Inflammatory macrophage treated with lipopolysaccharide for 1 hour (primary cell): ENCODE measurements at places on chromosomes 7 and 10.
A peak's percentile ranks its signal among the peaks of the same experiment; 100 is the strongest.

DNA sequence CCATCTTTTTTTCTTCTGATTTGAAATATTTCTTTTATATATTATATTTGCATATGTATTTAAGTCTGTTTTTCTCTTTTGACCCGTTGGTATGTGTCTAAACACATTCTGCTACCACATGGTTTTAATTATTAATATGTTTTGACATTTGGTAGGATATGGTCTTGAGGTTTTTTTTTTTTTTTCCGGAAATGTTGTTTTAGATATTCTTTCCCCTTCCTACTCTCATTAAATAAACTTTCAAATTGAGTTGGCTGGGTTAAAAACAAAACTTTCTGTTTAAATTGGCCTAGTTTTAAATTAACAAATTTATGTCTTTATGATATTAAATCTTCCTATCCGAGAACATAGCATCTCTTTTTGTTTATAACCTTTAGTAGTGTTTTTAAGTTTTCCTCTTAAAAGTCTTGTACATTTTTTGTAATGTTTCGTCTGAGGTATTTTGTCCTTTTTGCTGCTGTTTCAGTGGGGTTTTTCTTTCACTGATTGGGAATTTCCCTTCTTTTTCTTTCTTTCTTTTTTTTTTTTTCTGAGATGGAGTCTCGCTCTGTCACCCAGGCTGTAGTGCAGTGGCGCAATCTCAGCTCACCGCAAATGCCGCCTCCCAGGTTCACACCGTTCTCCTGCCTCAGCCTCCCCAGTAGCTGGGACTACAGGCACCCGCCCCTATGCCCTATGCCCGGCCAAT is 25.4 kb downstream of the STAM start:
- no peak for DNase-seq

DNA sequence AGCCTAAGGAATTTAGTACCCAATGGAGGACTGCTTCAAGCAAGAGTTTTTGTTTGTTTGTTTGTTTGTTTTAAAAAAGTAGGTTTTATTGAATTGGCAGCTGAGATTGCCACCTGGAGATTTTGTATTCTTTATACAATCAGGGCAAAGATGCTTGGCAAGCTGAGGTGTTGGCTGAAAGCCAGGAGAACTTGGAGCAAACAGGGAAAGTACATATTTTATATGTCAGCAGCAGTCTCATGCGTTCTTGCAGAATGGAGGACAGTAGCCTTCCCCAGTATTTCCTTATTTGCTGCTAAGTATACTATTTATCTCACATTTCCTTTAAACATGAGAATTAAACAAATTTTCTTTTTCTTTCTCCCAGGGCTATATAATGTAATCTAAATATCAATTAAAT is 22.6 kb upstream of the ICA1 start:
- DNase-seq, result no peak

- no peak for DNase-seq
These were observed 150.4 kb downstream of the ACTR3B start for GRCh38 chr7:152909683-152910544.

- no peak for DNase-seq
These were observed 549.1 kb downstream of the XPNPEP1 start for GRCh38 chr10:109374215-109374614.

DNA sequence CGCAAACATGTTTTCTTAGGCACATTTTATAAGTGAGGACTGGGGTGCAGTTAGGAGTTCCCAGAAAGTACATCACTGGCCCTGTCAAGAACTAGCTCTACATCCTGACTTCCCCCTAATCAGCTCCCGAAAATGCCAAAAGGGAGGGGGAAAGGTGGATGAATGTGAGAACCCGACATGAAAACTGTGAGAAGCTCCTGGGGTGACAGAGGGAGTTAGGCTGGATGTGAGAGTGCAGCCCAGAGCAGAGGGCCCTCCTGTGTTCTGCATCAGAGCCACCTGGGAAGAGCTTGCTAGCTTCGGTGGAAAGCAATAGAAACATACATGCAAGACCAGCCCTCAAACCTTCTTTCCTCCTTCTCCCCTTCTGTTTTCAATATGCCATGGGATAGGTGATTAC is 30.5 kb upstream of the SEM1 start:
- no peak for DNase-seq

DNA sequence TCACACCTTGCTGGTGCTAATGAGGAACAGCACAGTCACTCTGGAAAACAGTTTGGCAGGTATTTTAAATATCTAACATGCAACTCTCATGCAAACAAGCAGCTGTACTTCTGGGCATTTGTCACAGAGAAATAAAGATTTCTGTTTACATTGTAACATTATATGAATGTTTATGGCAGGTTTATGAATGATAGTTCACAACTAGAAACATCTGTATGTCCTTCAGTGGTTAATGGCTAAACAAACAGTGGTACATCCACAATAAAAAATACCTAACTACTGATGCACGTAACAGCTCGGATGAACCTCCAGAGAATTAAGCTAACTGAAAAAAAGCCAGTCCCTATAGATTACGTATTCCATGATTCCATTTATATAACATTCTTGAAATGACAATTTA is 109.6 kb downstream of the GPR37 start:
- DNase-seq, result no peak

DNA sequence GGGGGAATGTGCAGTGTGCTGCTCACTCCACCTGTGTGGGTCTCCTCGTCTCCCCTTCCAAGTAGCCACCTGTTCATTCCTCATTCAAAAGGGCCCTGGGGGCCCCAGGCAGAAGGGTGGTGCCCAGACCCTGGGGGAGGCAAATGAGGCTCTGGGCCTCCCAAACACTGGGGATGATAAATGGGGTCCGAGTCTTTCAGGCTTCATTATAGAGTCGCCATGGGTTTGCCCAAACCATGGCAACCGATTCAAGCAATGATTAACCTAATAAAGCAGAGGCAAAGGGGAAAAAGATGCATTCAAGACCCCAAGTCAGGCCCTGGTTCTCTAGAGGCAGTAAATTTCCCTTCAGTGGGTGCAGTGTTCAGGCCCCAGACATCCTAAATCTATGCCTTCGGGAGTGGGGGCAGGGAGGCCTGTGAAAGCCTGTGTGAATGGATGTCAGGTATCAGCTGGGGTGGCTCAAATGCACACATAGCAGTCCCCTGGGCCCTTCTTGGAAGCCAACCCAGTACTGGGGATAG is 10.4 kb downstream of the NEUROG3 start:
- DNase-seq, result no peak

DNA sequence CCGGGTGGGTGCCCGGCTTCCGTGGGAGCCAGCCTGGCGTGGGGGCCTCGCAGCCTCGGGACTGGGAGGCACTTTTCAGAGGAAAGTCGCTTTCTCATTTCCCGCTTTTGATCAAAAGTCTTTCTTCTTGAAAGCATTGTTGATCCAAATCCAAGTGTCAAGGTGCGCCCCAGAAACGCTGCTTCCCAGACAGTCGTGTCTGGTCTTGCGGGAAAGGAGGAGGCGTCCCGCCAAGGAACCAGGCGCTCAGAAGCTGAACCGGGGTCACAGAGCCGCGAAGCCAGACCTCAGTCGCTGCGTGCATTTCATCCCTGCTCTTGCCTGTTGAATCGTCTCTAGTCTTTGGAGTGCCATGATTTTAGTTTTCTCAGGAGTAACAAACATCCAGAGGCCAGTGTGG is 1.1 kb upstream of the BNIP3 start:
- no peak for DNase-seq

- no peak for DNase-seq
These were observed 225.4 kb downstream of the HPSE2 start for GRCh38 chr10:99010286-99010685.

DNA sequence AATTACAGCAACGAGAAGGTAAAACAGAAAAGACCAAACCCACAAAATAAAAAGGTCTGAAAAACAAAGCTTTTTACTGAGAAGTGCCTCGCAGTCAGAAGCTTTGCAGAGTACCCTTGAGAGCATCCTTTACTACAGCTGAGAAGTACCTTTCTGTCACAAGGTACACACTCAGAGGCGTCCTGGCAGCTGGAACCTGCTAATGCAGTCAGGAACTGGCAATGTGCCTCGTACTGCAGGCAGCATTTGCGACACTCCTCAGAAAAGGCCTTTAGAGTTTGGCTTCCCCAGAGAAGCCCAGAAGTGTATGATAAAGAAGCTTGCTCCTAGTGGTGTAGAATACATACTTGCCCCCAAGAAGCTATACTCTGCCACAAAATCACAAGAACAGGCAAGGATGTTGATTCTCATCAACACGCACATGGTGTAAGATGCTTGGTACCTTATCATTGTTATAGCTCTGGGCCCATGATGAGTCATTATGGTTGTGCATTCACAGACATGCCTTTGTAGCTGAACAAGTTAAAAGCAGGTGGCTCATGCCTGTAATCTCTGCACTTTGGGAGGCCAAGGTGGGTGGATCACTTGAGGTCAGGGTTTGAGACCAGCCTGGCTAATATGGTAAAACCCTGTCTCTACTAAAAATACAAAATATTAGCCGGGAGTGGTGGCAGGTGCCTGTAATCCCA is 2.0 kb upstream of the GTPBP4 start:
- no peak for DNase-seq

GRCh38 chr7:81902536-81902935 is 132.7 kb upstream of the HGF start:
- DNase-seq, result no peak

GRCh38 chr7:68192941-68193340 is 1196.3 kb downstream of the TYW1 start:
- DNase-seq, result no peak

- peak; percentile 80 for DNase-seq
These were observed 7.0 kb upstream of the PTPRE start for GRCh38 chr10:127899766-127900387.

GRCh38 chr7:33760834-33761233 is 144.5 kb upstream of the BMPER start:
- no peak for DNase-seq

GRCh38 chr10:67923551-67923950 is 39.1 kb downstream of the SIRT1 start:
- DNase-seq, result no peak

DNA sequence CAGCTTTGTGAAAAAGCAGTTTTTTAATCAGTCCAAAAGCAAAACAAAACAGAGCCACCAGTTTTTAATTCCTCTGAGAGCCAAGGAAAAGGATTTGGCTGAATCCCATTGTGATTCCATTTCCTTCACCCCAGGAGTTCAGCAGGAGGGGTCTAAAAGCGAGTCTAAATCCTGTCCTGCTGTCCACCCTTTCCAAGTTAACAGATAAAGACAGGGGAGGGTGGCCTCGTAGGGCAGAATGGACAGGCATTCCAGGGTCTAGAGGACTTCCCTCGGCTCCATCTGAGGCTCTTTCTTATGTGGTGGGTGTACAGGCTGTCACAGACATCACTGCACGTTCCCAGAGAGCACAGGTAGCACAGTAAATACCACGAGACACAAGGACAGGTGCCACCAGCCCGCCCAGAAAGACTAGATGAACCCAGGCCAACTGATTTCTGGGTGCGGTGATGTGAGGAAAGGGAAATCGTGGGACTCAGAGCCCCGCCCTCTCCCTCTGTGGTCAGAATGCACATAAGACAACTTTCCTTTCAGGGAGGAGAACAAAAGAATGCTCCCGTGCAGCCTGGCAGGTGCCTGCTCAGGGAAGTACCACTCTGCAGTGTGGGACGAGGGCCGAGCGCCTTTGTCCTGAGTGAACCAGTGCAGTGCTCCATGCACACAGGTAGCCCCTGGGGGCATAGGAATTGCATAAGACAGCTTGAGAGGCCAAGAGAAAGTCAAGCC is 119.7 kb downstream of the ABLIM1 start:
- no peak for DNase-seq

- peak; percentile 43 for DNase-seq
These were observed 175.1 kb downstream of the SEPTIN7 start for GRCh38 chr7:35975851-35976454.

GRCh38 chr7:489876-490275 is 29.8 kb downstream of the PDGFA start:
- no peak for DNase-seq

- DNase-seq, result no peak
These were observed 296.1 kb upstream of the SEMA3A start for GRCh38 chr7:84490661-84491060.

GRCh38 chr10:114100848-114101741 is 57.4 kb downstream of the ADRB1 start:
- DNase-seq, result peak; percentile 22

GRCh38 chr10:124602121-124602561 is 140.5 kb downstream of the LHPP start:
- no peak for DNase-seq

- no peak for DNase-seq
These were observed 861.5 kb upstream of the ZWINT start for GRCh38 chr10:57222603-57223002.

DNA sequence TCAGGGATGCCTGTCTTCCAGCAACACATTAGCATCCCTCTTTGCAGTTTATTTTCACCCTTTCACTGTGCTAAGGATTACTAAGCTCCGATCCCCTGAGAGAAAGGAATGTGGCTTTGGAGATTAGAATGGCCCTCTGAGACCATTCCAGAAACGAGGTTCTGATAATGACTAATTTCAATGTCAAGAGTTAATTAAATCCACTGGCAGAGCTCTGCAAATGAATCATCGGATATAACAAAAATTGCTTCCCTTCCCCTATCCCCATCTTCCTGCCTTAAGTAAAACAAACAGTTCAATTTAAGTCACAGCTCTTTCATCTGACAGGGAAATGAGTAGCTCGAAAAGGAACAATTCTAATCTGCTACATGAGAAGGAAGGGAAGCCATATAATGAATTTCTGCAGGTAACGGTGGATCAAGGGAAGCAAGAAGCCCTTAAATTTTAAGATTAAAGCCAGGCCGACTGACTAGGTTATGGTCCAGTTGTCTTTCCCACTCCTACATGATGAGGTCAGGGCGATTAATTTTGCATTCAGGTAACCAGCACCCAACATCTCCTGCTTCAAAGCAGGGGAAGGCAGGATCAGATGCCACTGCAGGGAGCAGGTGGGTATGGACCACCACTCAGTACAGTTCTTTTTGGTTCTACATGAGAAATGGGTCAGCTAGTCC is 50.5 kb downstream of the MALSU1 start:
- DNase-seq, result no peak

DNA sequence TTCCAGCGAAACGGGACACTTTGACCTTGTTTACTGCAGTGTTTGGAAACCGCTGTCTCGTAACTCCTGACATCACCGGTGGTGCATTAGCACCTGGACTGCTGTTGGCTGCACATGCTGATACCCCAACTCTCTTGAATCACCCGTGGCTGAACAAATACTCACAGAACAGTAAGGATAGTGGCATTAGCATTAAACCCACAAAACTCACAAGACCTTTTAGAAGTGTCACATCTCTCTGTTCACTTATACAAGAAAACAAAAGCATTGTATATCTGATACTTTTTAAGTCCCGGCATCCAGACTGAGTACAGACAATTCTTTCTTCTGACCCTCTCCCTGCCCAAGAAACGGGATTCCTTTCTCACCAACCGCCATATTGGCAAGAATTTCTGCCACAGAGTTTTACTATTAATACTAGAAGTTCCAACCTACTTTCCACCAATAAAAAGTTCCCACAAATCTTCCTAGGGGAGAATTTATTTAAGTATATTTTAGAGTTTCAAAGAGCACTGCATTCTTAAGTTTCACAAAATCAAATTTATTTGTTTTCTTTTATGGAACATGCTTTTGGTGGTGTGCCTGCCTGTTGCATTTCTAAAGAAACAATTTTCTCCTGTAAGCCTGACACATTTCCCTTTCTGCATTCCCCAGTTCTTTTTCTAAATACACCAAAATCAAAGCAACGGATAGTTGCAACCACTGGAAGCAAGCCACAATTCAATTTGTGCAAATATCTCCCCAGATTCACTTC is 208.4 kb upstream of the KLF14 start:
- no peak for DNase-seq
